ENCODE measurements at places on chromosomes 12 and 14. TPM values are rescaled to one million over a fixed set of nuclear protein-coding genes. Genes with fewer than 3 reads are reported as not detected.
A peak's percentile ranks its signal among the peaks of the same experiment; 100 is the strongest.

Gene GXYLT1
- total RNA-seq: 3.7 TPM

Gene ZCRB1
- 36.3 TPM for total RNA-seq

Gene TAS2R10
- total RNA-seq: 0.16 TPM

Gene KRT71
- total RNA-seq: not detected

Gene COCH
- total RNA-seq: 0.12 TPM

Gene ATXN3
- 20.4 TPM for total RNA-seq

Gene NTS
- total RNA-seq: 0.16 TPM

Gene SLC10A1
- total RNA-seq: not detected

Gene SUSD6
- 35.2 TPM for total RNA-seq

Gene FOXG1
- not detected for total RNA-seq

GRCh38 chr14:64026600-64026999 is 173.8 kb downstream of the SYNE2 start:
- no peak for ATAC-seq

DNA sequence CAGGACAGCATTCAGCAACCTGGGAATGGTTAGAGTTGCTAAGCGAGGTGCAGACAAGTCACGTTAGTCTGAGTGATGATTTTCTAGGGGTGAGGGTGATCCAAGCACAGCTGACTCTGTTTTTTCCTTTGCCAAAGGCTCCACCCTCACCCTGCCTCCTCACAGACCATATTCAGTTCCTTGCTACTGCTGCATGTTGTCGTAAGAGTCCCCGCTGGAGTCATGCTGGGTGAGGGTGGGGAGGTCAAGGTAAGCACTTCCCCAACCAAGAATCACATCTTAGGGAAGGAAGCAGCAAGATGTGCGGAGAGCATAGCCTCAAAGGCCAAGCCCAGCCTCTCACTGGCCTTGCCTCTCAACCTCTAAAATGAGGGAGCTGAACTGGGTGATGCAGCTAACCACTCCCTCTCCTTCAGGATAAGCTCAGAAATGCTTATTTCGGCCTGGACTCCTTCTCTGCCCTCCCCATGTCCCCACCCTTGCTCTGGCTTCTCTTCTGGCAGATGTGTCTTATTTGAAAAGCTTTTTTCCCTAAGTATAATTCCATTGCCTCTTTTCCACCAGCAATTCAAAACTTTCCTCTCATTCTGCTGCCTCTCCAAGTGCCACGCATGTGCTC is 66.9 kb upstream of the ACTN1 start:
- no peak for ATAC-seq

GRCh38 chr12:53483979-53484377 is 15.3 kb downstream of the MAP3K12 start:
- no peak for ATAC-seq

DNA sequence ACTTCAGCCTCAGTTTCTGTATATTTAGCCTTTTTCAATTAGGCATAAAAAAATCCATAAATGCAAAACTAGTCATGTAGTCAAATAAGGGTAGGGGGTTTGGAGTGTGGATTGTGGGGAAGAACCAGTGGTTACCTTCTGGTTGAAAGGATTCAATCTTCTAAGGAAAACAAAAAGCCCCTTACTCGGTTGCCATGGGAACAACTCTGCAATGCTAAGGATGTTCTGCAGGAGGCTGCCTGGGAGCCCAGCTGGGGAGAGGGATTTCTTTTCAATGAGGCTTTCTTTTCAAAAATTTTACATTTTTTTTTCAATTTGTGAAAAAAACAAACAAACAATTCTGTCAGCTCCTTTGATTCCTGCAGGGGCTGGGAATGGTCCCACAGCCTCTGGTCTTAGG is 67.2 kb downstream of the SLC8A3 start:
- ATAC-seq: no peak

DNA sequence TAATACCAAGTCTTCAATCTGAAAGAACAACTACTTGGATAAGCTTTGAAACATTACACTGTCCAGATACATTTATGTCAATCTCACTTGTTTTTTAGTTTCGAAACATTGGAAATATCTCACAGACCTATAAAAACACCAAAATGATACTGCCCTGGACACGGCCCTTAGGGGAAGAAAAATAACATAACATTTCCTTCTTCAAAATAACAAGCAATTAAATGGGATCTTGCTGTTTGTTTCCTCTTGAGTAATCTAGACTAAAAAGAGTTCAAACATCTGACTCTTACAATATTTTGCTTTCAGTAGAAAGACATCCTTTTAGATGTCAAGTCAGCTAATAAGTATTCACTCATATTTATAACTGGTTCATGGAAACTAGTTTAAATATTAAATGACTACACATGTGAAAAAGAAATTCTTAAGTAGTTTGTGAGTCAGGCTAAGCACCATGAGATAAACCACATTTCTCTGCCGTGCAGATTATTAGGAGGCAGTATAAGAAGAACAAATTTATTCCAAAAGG is 87.5 kb downstream of the EPS8 start:
- no peak for ATAC-seq

DNA sequence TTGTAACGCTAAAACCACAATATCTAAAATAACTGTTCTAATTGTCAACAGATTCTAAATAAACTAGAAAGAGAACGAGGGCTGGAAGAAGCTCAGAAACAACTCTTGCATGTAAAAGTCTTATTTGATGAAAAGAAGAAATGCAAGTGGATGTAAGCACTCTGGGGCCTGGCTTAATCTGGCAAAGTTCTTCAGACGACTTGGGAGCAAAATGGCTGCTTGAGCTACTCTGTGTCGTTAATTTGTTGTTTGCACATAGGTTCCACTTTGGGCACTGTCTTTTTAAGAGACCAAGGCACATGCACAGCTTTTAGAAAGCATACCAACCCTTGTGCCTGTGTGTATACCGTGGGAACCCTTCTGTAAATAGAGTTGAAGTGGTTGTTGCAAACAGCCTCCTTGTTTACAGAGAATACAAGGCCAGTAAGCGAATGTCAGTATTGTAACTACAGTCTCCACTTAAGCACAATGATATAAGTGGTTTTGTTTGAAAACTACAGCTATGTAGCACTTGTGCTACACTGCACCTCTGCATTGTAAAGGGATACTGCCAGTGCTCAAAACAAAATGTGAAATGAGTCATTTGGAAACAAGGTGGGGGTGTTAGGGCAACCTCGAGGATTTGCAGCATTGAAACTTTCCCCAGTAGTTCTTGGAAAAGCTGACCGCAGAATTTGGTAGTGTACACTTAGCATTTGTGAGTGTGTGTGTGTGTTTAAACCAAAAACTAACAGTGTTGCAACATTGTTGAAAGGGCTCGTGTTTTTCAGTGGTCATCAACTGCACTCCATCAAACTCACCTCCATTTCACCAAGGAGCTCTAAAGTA is 154.3 kb downstream of the CEP83 start:
- ATAC-seq: no peak

- peak; percentile 72 for ATAC-seq
These were observed 6.2 kb downstream of the DUSP6 start for GRCh38 chr12:89345830-89346740.

GRCh38 chr12:24679126-24679525 is 269.8 kb downstream of the BCAT1 start:
- ATAC-seq: no peak

DNA sequence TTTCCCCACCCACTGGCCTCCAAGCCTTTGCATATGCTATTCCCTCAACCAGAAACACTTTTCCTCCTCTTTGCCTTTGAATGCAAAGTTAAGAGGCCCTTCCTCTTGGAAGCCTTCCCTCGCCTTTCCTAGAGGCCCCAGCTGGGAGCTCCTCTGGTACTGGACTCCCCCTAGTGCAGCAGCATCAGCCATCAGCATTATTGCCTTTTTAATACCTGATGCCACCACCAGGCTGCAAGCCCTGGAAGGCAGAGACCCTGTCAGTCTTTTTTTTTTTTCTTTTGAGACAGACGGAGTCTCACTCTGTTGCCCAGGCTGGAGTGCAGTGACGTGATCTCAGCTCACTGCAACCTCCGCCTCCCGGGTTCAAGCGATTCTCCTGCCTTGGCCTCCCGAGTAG is 19.1 kb upstream of the PLA2G1B start:
- ATAC-seq: no peak

- peak; percentile 85 for ATAC-seq
These were observed 21.7 kb upstream of the CATSPERB start for GRCh38 chr14:91753501-91754128.

DNA sequence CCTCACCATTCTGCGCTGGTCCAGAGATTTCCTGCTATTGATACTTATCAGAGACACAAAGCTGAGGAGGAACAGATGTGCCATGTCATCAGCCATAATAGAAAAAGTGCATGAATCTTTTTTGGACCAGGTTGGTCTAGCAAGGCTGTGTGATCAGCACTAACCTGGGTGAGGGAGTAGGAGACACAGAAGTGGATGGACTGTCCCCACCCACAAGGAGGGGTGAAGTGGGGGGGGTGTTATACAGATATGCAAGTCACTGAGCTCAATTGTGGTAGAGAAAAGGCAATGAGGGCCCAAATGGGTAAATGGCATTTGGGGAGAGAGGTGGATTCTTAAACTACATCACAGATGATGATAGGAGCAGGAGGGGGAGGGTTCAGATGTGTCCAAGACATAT is 123.0 kb downstream of the SAMD4A start:
- no peak for ATAC-seq

DNA sequence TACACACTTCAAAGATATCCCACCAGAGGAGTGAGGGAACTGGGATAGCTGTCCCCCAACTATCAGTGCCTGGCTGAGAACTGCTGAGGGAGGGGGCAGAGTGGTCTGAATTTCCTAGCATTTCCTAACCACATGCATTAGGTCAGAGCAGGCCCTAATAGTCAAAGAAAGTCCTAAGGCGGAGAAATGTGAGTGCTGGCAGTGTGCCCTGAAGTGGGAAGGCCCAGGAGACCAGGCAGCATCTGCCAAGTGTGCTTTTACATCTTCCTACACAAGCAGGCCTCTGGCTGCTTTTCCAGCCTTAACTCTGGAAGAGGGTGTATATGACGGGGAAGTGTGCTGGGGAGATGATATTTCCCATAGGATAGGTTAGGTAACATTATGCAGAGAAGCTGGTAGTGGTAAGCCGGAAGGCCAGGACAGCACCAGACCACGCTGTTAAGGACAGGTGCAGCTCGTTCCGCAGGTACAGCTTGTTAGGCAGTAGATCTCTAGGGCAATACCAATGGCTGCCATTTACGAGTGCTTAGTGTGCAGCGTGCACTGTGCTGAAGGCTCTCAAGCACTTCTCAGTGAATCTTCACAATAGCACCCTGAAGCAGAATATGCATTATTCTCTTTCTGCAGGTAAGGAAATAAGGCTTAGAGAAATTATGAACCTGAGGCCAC is 9.1 kb upstream of the CCDC198 start:
- ATAC-seq: peak; percentile 56

GRCh38 chr12:2895051-2895451 is 4.4 kb downstream of the TULP3 start:
- ATAC-seq: no peak

- peak; percentile 51 for ATAC-seq
These were observed 21.2 kb downstream of the APPL2 start for GRCh38 chr12:105214670-105215375.

- ATAC-seq: no peak
These were observed 766.9 kb upstream of the FBXO33 start for GRCh38 chr14:40199101-40199500.

GRCh38 chr14:25833341-25834126 is 764.3 kb downstream of the NOVA1 start:
- ATAC-seq: peak; percentile 52

DNA sequence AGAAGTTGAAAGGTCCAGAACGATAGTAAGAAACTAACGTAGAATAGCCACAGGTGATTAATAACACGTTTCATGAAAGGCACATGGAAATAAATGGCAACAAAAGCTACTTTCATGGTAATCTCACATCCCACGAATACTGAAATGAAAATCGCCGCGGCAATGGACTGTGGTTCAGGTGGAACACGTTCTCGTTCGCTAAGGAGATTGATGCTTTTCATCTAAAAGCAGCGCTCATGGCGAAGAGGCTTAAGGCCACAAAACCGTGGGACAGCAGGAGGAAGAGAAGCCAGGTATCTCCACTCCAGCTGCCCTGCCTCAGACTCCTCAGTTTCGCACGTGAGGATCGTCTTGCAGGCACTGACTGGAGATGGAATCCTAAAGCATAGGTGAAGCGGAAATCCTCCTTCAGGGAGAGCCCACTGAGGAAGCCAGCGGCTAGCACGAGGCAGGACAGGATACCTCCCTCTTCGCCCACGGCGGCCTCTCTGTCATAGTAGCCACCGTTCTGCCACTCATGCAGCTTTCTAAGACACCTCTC is 696 bp upstream of the GPHN start:
- peak; percentile 30 for ATAC-seq

GRCh38 chr14:33590891-33591630 is 359.8 kb downstream of the EGLN3 start:
- ATAC-seq: no peak

- ATAC-seq: no peak
These were observed 109.5 kb downstream of the NT5DC3 start for GRCh38 chr12:103731539-103731938.

- peak; percentile 24 for ATAC-seq
These were observed 4.9 kb downstream of the CFAP73 start for GRCh38 chr12:113154351-113154973.

- ATAC-seq: no peak
These were observed 233.4 kb downstream of the MSRB3 start for GRCh38 chr12:65511912-65512311.

GRCh38 chr12:20040831-20041230 is 327.5 kb upstream of the PDE3A start:
- ATAC-seq: no peak

- ATAC-seq: no peak
These were observed 8.6 kb downstream of the ACADS start for GRCh38 chr12:120734210-120734609.

GRCh38 chr14:93888995-93889394 is 38.1 kb upstream of the FAM181A start:
- ATAC-seq: no peak

DNA sequence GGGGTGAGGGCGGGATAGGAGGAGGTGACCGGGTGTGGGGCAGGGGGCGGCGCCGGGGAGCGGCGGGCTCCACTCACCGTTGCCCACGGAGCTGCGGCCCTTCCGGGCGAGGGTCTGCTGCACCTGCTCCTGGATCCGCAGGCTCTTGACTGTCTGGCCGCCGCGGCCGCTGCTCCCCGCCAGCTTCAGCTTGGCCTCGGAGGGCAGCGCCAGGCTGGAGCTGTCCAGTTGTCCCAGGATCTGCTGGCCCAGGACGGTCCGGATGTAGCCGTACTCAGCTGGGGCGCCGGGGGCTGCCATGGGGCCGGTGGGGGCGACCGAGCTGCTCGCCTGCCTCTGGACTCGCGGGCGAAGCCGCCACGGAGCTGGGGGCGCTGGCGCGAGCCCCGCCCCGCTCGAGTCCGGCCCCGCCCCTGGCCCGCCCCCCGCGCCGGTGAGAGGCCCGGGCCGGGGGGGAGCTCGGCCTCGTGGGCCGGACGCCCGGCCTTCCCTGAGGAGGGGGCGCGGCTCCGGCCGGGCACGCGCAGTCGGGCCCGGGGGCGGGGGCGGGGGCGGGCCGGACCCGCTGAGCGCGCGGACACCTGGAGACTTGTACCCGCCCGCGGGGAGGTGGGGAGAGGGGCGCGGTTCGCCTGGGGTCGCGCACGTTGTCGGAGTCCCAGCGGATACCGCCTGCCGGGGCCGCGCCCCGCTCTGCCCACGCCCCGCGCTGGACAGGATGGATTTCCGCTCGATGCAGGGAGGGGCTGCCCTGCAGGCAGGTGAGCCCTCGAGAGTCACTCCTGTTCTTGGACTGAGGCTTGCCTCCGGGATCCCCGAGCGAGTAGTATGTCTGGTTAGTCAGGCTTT is at the start of gene PKP2:
PKP2 (minus strand) TSS at position 346 of the 849 bp plus-strand sequence; CDS start at position 300, 46 bp downstream.
- ATAC-seq: peak; percentile 95

All from esophagus mucosa (tissue), 1 donor.